ENCODE measurements at places on chromosomes 13 and 19. TPM values are rescaled to one million over a fixed set of nuclear protein-coding genes. Genes with fewer than 3 reads are reported as not detected.

DNA sequence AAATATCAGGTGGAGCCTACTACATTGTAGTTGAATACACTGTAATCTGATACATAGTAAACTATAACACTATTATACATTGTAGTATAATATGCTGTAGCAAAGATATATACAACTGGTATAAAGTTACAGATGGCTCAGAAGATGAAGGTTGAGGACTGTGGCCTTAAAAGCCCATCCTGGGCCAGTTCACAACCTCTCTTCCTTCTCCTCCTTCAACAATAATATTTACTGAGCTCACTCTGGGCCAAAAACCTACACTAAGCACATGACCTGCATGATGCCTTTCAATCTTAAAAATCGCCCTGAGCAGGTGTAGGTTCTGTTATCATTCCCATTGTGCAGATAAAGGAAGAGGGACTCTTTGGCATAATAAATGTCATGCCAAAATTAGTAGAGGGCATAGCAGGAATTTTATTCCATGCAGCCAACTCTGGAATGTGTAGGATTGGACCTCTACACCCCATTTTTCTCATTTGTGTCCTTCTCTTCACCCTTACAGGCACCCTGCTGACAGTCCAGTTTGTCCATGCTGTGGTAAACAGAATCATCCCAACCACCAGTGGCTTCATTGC, 14.6 kb upstream of the SIN3B start:
- DNase-seq, result no peak

DNA sequence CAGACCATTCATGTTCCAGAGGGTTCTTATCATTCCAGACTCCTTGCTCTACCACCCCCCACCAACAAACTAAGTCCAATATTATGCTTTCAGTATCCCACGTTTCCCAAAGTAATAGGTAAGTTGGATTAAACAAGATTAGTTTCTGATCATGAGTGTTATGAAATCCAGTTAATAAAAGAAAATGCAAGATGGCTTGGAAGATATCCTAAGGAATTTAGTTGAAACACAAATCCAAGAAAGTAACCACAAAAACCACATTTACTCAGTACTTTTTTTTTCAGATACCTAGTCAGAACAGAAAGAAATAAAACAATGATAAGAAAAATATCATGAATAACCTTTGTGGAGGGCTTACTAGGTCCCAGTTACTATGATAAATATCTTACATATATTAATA, 119.4 kb upstream of the MIR17HG start:
- no peak for DNase-seq

- DNase-seq, result no peak
These were observed 772 bp downstream of the GPC6 start for GRCh38 chr13:93227280-93227877.

DNA sequence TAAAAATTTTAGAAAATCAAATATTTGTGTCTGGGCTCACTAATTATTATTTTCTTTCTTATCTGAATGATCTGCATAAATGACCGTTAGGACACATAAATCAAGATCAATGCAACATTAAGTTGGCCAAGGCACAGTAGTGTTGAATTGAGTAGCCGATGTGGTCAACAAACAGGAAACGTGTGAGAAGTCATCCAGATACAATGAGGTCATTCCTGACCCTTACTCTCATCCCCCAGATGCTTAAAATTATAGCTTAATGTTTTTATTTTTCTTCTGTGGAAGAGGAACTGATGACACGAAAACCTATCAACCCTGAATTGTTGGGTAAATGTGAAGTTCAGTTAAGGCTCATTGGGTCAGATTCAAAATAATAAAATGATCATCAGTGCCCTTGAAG, 222.9 kb downstream of the RFC3 start:
- DNase-seq, result no peak

C13orf42 gene
- not detected for total RNA-seq
